ENCODE measurements at places on chromosomes 16 and 17.

DNA sequence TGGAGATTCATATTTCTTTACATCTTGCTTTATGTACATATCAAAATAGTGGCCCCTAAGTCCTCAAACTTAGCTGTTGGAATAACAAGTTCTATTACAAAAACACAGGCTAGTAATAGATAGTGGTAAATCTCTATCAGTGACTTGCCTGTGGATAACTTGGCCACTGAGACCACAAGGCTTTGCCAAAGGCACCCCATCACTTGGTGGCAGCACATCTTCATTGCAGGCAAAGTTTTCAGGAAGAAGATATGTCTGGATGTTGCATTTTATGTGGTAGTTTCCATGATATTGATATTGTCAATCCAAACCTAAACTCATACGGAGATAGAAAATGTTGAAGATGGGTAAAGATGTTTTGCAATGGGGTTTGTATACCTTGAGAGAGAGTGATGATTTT is 58.5 kb downstream of the KNOP1 start:
- DNase-seq: no peak

GRCh38 chr16:1105888-1106620 is 10.0 kb upstream of the C1QTNF8 start:
- DNase-seq: no peak

DNA sequence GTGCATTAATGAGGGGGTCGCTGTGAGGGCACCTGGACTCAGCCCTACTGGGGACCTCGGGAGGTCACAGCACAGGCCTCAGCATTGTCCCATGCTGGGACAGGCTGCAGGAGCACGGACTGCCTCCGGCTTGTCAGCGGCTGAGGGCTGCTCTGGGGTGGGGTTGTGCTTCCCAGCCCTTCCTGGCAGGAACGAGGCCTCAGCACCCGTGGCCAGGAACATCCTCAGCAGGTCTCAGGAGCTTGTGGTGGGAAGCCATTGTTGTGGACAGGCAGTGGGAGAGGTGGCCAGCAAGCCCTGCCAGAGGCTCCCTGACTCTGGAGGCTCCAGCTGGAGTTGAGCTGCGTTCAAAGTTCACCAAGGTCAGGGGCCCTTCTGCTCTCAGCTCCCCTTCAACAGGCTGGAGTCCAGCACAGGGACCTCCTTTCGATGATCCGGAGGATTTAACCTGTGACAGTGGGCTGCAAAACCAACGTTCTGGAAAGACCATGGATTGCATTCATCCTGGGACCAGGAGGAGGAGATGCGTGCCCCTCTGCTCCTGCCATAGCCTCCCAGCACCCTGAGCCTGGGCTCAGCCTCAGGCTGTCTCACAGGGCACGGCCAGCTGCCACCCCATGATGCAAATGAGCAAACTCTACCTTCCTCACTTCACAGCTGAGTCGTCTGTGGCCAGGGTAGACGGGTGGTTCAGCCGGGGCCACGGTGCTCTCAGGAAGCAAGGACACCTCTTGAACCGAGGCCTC is 32.6 kb downstream of the FOXL1 start:
- DNase-seq: no peak

- DNase-seq: no peak
Observed at GRCh38 chr16:11550791-11551498, 35.8 kb downstream of the LITAF start.

DNA sequence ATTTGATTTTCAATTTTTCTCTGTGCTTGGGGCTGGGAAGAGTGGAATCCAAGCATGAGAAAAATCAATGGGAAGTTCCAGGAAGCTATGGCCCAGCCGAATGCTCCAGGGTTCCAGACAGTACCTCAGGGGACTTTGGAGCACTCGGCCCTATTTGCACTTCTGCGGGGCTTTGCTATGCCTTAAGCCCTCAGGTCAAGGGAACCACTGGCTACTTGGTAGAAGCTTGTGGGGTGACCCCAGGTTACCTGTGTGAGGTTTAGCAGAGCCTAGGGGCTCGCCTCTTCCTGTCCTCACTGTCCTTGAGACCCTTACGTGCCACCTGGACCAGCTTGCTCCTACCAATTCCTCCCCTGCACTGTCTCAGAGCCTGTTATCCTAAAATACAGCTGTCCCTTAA is 121.3 kb downstream of the MGAT5B start:
- no peak for DNase-seq

DNA sequence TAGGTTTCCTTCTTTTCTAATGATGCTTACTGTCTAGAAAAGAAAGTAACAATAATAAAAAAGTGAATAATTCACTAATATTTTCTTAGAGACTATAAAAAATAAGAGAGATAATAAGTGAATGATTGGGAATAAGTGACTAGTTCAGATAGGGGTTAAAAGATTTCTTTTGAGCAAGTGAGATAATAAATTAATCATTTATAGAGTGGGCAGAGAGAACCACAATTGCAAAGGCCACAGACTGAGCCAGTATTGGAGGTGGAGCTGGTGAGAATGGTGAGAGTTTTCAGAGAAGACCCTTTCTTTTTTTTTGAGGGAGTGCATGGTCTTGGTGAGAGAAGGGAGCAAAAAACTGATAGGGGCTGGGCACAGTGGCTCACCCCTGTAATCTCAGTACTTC is 159.1 kb upstream of the SALL1 start:
- DNase-seq: no peak

- no peak for DNase-seq
Observed at GRCh38 chr17:62008294-62008693, 56.8 kb downstream of the MED13 start.

DNA sequence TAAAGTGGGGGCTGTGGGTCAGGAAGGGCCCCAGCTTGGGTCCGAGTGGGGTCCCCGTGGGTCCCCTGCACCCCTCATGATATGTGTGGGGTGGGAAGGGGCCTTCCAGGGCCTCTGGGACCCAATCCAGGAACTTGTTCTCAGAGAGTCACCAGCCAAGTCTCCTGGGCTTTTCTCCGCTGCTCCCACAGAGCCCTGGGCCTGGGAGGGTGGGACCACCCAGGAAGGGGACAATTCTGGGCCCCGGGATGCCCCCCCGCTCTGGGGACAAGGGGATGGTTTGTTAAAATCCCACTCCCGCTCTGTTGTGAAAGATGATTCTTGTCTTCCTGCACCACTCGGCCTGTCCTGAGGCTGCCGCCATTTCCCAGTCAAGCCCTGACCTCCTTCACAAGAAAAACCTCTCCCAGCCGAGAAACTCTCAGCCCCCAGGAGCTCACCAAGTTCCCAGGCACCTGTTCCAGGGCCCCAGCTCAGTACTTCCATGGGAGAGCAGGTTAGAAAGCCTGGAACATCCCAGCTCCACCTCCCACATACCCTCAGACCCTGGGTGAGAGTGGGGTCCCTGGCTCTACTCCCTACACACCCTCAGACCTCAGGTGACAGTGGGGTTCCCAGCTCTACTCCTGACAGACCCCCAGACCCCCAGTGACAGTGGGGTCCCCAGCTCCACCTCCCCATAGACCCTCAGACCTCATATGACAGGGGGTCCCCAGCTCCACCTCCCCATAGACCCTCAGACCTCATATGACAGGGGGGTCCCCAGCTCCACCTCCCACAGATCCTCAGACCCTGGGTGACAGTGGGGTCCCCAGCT is 75.1 kb downstream of the METRNL start:
- no peak for DNase-seq

- no peak for DNase-seq
Observed at GRCh38 chr17:40093005-40093579, 7.3 kb downstream of the NR1D1 start.

DNA sequence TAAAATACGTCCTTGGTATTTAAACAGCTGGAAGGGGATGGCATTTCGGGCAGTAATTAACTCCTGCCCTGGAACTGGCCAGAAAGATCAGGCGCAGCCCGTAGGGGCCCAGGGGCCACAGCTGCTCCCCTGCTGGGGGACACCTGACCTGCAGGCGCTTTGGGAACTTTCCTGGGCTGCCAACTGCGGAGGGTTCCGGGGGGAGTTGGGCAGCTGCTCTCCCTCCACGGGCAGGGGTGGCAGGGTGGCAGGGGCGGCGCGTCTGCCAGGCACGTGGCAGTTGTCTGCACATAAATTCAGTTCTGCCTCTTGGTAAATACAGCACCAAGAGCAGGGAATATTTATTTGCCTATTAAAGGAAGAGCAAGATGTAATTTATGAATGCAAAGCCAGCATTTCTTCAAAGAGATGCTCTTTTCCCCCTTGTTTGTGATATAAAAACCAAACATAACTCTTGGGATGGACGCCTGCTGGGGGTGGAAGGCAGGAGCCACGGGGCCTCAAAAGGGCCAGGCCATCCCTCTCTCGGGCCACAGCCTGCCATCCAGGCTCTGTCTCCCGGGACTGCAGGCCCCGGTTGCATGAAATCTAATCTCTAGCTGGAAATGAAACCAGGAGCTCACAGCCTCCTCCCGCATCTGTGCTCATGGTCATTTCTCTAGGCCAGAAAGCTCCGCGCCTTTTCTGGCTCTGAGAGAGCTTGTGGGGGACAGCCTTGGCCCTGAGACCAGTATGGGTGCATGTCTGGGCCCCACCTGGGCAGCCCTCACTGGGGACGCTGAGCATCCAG is 29.9 kb upstream of the CHMP6 start:
- no peak for DNase-seq

DNA sequence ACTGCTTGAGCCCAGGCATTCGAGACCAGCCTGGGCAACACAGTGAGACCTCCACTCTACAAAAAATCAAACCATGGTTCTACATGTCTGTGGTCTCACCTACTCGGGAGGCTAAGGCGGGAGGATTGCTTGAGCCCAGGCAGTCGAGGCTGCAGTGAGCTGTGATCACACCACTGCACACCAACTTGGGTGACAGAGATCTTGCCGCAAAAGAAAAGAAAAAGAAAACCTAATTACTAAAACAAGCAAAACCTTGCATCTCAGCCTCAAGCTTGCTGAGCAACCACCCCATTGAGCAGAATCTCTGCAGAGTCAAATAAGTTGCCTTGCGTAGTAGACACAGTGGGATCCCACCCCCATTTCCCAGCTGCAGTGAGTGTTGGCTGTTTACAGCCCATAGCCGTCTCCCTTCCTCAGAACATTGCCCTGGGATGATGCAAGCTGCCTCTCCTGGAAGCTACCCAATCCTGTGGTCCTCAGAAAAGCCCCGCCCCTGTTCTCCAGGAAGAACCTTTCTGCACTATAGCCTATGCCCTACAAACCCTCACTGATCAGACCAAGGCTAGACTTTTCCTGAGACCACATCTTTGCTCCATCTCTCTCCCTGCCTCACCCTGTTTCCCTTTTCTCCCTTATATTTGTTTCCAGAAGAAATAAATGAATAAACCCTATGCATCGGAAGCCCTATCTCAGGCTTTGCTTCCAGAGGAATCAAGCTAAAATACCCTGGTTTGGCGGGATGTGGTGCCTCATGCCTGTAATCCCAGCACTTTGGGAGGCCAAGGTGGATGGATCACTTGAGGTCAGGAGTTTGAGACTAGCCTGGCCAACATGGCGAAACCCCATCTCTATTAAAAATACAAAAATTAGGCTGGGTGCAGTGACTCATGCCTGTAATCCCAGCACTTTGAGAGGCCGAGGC is 16.7 kb upstream of the ERN2 start:
- DNase-seq: no peak

DNA sequence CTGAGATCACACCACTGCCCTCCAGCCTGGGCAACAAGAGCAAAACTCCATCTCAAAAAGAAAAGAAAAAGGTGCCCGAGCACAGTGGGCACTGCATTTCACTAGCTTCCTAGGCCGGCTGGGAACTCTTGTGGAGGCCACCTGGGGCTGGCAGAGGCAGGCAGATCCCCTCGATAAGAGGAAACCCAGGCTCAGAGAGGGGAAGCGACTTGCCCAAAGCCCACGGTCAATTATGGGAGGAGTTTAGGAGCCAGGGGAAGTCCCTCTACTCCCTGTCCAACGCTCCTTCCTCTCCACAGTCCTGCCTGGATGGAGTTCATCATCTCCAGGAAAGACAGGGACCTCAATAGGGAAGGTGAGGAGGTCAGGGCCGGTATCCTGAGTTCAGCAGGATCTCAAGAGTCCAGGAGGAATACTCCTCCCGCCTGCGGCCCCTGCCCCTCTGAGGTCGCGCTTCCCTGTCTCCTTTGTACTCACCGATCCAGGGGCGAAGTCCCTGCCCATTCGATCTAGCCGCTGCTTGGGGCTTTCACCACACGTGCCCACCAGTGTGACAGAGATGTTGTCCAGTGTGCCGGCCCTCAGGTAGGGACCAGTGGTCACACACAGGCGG is 841 bp downstream of the ALOXE3 start:
- DNase-seq: no peak

GRCh38 chr17:46158323-46159296 is 34.6 kb downstream of the KANSL1 start:
- peak; percentile 45 for DNase-seq

DNA sequence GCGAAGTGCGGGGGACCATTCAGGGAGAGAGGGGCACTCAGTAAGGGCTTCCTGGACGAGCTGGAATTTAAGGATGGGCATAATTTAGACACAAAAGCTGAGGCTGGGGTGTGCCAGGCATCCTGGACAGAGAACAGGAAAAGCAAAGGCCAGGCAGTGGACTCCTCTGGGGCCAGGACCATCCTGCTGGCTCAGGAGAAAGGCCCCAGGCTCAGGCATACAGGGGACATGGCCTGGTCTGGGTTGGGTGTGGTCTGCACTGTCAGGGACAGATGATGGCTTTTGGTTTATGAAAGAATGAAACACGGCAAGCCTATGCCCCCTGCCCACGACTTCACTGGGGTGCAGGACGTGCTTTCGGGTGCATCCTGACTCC is 48.9 kb upstream of the DOC2B start:
- no peak for DNase-seq

GRCh38 chr17:42690596-42690995 is 8.3 kb downstream of the CNTNAP1 start:
- DNase-seq: no peak

DNA sequence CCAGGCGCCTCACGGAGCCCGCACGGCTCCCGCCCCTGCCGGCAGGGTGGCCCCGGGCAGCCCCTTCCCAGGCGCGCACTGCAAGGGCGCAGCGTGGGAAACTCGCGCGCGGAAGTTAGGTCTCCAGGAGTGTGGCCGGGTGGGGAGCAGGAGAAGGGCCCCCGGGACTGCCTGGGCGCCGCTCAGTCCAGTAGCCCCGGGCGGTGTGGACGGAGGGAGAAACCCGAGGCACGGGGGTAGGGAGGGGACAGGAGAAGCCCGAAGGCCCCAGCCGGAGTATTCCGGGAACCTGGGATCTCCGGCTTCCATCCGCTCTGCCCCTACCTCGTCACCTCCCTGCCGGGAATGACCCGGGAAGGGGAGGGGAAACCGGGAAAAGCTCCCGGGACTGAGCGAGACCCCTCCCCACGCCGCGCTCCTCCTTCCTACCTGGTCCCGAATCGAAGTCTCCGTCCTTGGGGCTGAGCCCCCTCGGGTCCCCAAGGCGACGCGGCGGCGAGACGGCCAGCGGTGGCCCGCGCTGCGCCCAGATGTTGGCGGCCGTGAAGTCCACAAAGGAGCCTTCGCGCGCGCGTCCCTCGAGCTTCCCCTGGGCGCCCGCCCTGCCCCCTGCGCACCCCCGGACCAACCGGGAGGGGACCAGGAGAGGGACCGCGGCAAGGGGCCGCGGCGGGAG is 418 bp downstream of the SOCS3 start:
- DNase-seq: no peak

DNA sequence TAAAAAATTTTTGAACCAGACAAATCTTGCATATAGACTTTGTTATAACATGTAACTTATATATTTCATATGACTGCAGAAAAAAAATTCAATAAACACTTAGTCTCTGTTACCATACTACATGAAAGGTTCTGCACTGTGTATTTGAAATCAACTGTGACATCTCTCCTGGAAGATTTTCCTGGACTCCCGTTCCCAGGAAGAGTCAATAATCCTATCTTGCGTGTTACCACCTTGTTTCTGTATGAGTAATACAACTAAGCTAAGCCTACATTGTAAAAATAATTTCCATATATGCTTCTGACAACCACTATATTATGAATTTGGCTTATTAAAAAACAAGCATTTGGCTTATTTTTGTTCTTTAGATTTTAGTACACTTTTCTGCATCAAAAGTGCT is 665.6 kb upstream of the SOX9 start:
- DNase-seq: no peak
